ENCODE measurements at places on chromosomes 13 and 19. TPM values are rescaled to one million over a fixed set of nuclear protein-coding genes. Genes with fewer than 3 reads are reported as not detected.

GRCh38 chr13:96960379-96960778 is 33.9 kb downstream of the OXGR1 start:
- no peak for ATAC-seq

DNA sequence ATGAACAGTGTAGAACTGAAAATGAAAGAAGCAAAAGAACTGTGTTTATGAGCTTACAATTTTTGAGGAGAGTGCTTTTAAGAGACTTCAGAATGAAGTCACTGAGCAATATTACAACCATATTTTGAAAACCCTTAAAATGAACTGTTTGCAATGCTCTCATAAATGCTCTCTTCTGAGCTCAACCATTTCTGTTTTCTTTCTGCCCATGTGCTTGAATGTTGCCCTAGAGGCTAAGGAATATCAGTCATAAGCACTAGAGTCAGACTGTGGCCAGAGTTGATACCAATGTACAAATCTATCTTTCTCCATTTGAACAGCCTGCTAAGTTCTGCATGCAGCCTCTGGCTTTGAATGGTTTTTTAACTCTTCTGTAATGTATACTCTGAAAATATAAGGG is 1092.8 kb downstream of the PCDH9 start:
- no peak for ATAC-seq

- no peak for ATAC-seq
Measured at GRCh38 chr19:28497137-28497536, 715.8 kb downstream of the UQCRFS1 start.

- ATAC-seq = no peak
Measured at GRCh38 chr13:97849305-97849704, 104.2 kb upstream of the IPO5 start.

UBE2L5 gene
- total RNA-seq = not detected

ARHGAP45 gene
- 310 TPM for total RNA-seq

IZUMO2 gene
- total RNA-seq = not detected

CCDC9 gene
- 38.9 TPM for total RNA-seq

Data from activated T-helper 17 cell treated with anti-CD3 and anti-CD28 coated beads, Interleukin-2, amount 50 U/mL, for 72 hours (primary cell).